ENCODE measurements at places on chromosomes 3 and 15.

DNA sequence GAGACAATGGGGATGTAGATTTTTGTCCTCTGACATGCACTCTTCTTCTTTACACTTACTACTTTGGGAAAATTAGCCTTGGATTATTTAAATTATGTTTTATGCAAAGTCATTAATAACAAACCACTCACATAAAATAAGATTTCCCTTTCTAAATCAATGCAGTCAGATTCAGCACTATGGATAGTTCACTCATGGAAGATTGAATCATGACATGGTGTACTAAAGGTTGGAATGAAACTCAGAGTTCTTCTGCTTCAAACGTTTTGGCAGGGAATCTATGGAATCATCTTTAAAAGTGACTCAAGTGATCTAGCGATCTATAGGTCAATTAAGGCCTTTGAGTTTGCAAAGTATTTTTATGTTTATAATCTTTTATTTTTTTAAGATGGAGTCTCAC lies 154.3 kb downstream of the KCNMB2 start:
- DNase-seq: no peak

DNA sequence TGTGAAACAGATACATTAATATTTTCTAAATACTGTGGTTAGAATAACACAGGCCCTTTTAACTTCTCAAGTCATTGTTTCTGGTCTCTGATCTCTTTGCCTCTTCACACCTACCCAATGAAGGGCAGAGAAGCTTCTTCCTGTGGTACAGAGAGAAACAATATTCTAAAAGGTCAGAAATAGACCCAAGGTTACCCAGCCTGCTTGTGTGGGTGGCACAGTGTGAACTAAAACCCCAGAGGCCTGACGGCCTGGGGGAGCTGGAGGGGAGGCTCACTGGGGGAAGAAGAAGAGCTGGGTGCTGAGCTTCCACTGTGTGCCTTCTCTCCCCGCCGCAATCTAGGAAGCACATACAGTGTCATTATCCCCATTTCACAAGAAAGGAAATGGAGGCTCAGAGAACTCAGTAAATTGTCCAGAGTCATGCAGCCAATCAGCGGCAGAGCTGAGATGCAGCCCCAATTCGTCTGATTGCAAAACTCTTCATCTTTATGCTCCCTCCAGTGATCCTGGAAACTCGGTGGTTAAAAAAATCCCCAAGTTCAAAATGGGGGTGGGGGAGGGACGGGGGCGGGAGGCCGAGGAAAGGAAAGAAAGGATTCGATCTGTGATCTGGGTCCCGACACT lies 64.1 kb upstream of the HEG1 start:
- DNase-seq: no peak

DNA sequence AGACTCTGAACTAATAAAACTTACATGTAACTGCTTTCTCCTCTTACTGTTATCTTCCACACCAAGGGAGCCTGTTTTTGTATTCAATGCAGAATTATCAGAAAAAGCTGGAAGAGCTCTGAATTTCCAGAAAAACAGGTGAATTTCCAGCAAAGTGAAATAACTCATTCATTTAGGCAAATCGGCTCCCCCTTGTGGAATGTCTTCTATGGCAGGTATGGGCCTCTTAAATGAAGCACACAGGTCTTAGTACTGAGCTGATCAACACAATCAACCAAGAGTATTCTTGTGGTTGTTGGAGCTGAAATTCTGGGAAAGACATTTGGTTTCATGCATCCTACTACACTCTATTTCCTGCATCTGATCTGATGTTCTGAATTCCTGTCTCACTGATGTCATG lies 31.0 kb upstream of the PTPRG start:
- no peak for DNase-seq

DNA sequence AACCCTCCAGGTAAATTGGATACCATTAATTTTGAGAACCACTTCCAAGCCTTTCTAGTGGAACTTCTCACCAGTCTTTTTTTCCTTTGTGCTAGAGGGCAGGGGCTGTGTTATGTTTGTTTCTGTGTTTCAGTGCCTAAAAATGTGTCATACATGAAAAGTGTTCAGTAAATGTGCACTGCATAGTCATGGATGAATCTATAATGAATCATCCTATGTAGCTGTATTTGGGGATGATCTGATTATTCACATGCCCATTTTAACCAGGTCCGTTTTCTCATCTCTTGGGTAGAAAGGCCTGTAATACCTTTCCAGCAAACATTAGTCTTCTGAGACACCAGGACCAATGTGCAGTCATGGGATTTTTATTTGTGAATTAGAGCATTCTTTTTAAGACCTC lies 583.0 kb upstream of the GOLIM4 start:
- no peak for DNase-seq

DNA sequence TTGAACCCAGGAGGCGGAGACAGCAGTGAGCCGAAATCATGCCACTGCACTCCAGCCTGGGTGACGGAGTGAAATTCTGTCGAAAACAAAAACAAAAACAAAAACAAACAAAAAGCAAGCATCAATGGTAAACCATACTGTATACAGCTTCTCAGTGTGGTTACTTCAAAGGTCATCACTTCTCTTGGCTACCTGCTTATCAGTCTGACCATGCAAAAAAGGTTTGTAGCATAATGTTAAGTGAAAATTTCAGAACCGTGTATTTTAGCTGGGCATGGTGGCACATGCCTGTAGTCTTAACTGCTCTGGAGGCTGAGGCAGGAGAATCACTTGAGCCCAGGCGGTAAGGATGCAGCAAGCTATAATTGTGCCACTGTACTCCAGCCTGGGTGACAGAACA lies 4.2 kb downstream of the UBXN7 start:
- DNase-seq: no peak
